ENCODE measurements at places on chromosomes 12 and 14. TPM values are rescaled to one million over a fixed set of nuclear protein-coding genes. Genes with fewer than 3 reads are reported as not detected.

- DNase-seq, result no peak
Measured at GRCh38 chr12:117850048-117850447, 118.7 kb downstream of the KSR2 start.

- no peak for DNase-seq
Measured at GRCh38 chr14:65415613-65416012, 3.1 kb downstream of the FUT8 start.

DNA sequence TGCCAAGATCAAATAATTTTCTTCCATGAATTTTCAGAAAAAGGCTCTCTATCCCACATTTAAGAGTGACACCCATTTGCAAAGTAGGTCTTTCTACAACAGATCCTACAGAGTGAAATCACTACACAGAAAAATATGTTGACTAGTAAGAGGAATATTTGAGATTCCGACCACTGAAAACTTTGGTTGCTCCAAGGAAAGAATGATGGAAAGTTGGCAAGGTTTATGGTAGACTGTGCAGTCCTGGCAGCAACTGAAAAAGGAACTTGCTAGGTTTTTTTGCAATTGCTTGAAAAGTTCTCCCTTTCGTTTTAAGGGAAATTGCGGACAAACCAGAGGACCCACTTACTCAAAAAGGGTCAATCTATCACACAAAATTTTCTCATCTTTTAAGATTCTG lies 83.1 kb upstream of the TSPAN8 start:
- DNase-seq, result no peak

- no peak for DNase-seq
Measured at GRCh38 chr14:76917158-76917596, 91.0 kb downstream of the LRRC74A start.

- DNase-seq, result no peak
Measured at GRCh38 chr12:58416236-58416635, 474.9 kb downstream of the ATP23 start.

GRCh38 chr12:57631566-57632072 lies 1.4 kb downstream of the B4GALNT1 start:
- DNase-seq, result no peak

The KRT82 gene
- total RNA-seq, result not detected

The KRT7 gene
- total RNA-seq, result 4.2 TPM

The CCDC38 gene
- not detected for total RNA-seq

The CNIH1 gene
- 113 TPM for total RNA-seq
